ENCODE measurements at places on chromosomes 2 and 18.
A peak's percentile ranks its signal among the peaks of the same experiment; 100 is the strongest.

DNA sequence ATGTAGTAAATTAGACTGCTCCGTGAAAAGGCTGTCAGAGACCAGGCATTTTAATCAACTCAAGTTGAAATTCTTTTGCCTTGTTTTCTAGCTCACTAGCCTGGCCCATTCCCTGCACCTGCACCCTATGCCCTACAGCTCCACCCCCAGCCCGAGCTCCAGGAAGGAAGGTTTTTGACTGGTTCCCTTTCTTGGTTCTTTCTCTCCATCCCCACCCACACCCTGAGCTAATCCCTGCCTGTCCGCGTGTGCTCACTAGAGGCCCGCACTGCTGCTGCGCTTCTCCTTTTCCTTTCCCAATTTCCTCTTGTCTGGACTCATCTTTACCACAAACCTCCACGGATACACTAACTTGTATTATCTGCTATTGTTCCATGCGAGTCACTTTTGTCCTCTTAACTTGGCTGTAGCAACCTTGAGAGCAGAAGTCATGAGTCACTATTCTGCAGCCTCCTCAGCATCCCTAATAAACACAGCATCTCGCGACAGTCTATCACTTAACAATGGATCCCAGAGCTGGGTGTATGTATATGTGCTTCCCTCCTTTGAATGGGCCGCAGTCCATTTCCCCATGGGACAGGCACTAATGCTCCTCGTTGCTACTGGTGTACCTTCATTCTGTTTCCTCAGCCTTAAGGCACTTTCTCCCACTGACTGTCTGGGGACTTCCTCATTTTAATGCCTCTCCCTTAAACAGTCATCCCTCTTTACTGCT is 36.5 kb downstream of the COLEC12 start:
- DNase-seq, result no peak

- DNase-seq, result no peak
Measured at GRCh38 chr2:216915557-216916150, 55.8 kb upstream of the TNP1 start.

GRCh38 chr2:21590026-21590690 is 466.4 kb downstream of the TDRD15 start:
- no peak for DNase-seq

- DNase-seq, result no peak
Measured at GRCh38 chr2:196143730-196144131, 27.6 kb downstream of the STK17B start.

DNA sequence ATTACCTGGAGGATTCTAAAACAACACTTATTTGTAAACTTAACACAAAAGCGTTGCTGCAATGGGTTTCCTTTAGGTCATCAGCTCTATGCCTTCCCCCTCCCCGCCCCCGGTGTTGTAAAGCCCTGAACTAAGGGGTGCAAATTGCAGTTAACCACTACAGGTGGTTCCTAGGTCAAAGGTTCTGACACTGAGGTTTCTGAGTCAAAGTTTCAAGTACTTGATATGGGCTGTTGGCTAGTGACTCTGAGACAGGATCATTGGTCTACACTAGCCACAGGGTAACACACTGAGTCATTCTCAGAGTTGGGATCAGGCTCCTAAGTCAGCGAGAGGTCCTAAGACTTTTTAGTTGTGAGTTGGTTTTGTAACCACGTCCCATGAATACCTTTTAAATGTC is 15.4 kb downstream of the IL1B start:
- DNase-seq, result no peak

- no peak for DNase-seq
Measured at GRCh38 chr2:54575379-54575888, 119.3 kb downstream of the SPTBN1 start.

DNA sequence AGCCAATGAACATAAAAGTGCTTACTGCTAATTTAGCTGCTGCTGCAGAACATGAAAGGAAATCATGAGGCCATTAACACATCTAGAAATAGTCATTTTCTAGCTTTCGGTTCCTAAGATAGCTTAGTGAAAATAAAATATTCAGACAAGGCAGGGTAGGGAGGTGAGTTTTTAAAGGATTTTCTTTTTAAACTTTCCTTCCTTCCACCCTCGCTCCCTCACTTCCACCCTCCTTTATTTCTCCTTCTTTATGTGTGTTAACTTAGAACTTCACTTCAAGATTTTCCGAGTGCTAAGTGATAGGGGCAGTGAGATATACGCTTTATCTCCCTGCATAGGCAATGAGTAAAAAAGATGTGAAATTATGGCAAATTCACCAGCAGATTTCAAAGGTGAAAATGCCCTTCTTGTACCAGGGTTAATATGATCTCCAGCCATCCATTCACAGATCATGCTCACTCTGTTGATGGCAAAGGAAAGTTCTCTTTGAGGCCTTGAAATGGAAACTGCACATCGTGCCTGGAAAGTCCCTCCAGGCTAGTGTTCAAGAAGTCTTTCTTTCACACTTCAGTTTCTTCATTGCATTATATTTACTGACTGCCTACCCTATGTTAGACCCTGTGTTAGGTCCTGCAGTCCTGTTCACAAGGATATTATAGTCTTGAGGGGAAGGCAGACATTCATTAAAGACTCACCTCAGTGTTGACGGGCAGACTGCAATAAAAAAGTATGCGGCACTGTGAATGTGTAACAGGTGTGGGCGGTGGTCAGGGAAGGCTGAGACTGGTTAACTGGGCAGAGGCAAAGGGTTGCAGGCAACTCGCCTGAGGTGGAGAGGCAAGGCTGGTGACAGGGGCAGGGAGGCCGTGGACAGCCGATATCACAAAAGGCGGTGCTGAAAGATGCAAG is 200.8 kb downstream of the PLCL1 start:
- no peak for DNase-seq

GRCh38 chr2:854460-854859 is 96.2 kb upstream of the SNTG2 start:
- no peak for DNase-seq

DNA sequence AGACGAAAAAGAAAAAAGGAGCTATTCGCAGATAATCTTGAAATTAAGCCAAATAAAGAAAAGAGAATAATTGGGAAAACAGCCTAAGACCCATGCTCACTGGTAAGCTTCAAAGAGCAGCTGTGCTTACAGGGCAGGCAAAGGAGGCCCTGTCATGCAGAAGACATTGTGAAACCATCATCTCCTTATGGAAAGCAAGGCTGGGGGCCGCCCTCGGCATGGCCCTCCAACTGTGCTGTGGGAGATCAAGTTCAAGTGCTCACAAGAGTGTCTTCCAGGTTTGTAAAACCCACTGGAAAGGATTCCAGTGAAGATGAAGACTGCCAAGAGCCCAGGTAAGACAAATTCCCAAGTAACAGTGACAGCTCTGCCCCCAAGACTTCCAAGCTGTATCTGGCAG is 32.2 kb downstream of the ACVR1 start:
- no peak for DNase-seq

- no peak for DNase-seq
Measured at GRCh38 chr18:55997151-55997561, 409.2 kb upstream of the TCF4 start.

DNA sequence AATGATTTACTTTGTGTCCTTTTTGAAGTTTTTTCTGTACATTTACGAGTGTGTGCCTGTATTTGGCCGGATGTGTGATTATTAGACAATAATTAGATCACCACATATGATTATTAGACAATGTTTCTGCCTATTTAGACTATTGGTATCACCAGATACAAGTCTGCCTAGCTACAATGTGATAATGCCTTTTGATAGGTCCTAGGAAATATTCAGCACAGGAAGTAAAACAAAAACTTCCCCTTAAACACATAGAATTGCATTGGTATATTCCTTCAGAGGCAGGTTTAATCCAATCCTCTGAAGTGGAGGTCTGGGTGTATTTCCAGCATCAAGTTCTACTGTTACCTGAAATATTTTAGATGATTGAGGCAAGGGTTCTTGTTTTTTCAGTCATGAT is 275.1 kb downstream of the TGIF1 start:
- no peak for DNase-seq

- no peak for DNase-seq
Measured at GRCh38 chr2:168997118-168997521, 34.0 kb downstream of the ABCB11 start.

GRCh38 chr2:113890253-113891235 is 655 bp downstream of the ACTR3 start:
- peak; percentile 59 for DNase-seq

DNA sequence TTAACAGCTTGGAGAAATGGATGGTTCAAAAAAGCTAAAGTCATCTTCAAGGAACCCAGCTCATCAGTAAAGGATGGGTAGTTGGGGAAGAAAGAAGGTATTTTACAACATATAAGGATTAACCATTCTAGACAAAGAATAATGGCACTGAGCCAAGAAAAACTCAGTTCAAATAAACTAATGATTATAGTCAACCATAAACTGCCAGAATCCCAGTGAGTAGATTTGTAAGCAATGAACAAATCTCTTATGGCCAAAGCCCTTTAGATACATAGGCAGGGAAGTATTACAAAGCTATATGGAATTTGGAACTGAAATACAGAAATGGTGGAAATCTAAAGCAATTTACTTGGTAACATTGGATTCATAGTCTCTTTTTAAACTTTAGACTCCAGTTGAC is 92.4 kb upstream of the ZFP36L2 start:
- DNase-seq, result no peak

GRCh38 chr2:28449488-28450395 is 46.1 kb upstream of the PLB1 start:
- DNase-seq, result peak; percentile 47

DNA sequence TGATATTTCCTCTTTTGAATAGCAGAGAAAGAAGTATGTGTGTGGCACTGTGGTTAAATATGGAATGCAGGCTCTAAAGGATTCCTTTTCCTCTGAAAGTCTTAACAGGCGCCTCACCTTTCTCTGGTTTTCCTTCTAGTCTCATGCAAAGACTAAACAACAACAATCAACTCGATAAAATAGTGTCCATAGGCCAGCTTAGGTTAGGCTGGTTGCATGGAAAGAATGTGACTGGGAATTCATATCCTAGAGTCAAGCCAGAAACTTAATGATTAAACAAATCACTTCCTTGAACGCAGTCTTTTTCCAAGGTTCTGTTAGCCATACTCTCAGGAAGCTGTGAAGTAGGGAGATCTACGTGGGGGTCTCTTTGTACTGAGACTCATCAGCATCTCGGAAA is 800.8 kb upstream of the ID2 start:
- no peak for DNase-seq

DNA sequence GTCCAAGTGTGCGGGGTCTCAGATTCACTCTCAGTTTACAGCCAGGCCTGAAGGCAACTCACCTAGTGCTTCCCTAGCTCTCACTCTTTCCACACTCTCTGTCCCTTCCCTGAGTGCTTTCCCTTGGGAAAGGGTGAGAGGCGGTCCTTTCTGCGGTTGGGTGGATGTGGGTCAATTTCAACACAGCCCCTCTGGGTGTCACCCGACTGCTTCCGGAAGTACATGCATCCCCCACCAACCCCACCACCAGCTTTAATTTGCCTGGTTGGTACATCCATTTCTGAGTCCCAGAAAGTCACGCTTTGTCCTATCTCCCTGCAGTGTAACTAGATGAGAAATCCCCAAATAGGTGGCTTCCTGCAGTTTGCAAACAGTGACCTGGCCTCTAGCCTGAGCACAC is 307.3 kb upstream of the MEIS1 start:
- DNase-seq, result no peak

GRCh38 chr2:81395746-81396145 is 1091.2 kb upstream of the LRRTM1 start:
- DNase-seq, result no peak

DNA sequence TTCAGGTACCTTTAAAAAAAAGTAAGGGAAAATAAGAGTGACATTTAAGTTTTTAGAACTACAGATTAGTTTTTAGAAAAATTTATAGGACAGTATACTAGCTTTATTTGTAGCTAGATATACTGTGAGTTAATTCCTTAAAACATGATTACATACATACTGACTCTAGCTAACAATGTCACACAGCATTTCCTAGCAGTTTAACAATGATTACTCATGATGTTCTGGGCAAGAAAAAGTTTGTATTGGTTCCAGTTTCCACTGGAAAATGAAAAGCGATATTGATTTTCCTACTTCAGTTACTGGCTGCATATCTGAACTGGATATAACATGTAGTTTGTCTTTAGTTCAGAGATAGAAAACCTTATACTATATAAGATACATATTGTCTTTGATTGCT is 19.4 kb downstream of the SLC39A6 start:
- DNase-seq, result no peak

DNA sequence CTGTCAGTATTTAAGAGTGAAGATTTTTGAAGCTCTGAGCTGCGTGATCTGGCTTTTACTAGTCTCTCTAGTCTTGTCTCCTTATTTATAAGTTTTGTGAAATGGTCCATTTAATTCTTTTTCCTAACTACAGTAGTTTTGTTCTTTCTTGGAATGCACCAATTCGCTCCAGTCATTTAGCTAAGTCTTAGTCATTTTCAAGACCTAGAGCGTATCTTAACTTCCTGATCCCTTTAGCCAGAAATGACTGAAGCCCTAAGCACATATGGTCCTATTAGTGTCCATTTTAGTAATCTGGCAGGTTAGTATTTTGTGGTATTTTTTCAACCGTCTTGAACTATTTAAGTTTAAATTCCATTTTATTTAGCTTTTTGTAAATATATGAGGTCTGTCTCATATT is 3.6 kb downstream of the BIRC6 start:
- no peak for DNase-seq

DNA sequence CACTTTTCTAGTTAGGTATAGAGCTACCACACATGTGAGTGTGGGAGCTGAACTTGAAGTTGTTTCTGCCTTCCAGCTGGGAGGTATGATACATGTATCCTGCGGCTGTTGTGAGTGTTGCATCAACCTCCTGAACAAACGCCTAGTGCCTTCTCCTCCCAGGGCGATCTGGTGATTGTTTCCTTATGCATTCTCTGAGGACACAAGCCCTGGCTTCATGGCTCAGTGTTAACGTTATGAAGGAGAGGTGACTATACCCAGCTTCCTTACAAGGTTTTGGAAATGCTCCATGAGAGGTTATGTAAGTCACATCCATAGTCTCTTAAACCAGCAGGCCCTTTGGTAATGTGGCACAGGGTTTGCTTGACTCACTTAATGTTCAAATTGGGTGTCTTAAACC is 64.9 kb downstream of the SPRED2 start:
- DNase-seq, result no peak

GRCh38 chr2:156136566-156136965 is 196.0 kb downstream of the NR4A2 start:
- no peak for DNase-seq

DNA sequence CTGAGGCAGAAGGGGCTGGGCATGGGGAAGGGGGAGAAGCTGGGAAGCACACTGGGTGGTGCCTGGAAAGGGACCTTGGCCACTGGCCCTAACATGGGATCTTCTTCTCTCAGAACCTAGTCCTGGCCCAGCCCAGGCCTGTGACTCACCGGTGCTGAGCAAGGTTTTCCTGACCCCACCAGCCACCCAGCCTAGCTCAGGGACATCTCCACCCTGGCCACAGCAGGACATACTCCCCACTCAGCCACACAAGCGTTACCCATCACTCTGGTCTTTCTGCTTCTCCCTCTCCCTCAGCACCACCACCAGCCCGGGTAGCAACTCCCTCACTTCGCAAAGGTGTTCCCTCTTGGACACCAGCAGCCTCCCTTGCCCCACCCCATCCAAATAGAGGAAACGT is 22.8 kb downstream of the TNS1 start:
- DNase-seq, result no peak

DNA sequence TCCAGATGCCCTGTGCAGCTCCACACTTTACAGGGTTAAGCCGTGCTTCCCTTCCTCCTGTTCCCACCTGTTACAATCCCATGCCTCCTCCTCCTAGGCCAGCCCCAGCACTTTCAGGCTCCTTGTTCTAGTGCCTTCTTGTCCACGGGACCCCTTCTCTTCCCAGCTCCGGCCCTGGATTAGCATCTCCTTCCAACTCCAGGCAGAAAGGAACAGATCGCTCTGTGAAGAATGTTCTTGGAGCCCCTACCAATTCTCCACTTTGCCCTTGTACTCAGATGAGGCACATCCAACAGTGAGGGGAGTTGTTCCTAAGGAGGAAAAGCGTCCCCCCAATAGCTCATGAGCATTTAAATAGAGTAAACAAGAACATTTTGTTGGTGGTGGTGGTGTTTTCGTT is 72.7 kb downstream of the CABLES1 start:
- no peak for DNase-seq
